Fibroblast of skin of right biceps (primary cell): ENCODE measurements at places on chromosomes 3 and 15.

GRCh38 chr3:157129803-157130466, 30.0 kb downstream of the CCNL1 start:
- peak; percentile 15 for DNase-seq

GRCh38 chr3:129441782-129442181, 1.8 kb downstream of the IFT122 start:
- peak; percentile 43 for DNase-seq

DNA sequence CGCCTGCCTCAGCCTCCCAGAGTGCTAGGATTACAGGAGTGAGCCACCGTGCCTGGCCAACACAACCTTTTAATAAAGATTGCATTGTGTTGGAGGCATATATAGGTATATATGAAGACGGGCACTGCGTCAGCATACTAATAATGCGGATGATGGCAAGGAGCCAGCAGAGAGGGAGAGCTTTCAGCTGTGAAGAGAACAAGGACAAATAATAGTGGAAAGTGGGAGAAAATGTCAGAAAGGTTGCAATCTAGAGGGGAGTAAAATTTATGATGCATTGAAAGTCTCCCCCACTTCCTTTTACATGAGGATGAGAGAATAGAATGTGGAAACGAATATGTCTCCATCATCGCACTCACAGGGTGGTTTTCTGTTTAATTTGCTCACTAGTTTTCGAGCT, 170.5 kb upstream of the TBL1XR1 start:
- DNase-seq, result no peak

- no peak for DNase-seq
These were observed 45.7 kb upstream of the MYZAP start for GRCh38 chr15:57545995-57546394.
